ENCODE measurements at places on chromosomes 5 and 9.

DNA sequence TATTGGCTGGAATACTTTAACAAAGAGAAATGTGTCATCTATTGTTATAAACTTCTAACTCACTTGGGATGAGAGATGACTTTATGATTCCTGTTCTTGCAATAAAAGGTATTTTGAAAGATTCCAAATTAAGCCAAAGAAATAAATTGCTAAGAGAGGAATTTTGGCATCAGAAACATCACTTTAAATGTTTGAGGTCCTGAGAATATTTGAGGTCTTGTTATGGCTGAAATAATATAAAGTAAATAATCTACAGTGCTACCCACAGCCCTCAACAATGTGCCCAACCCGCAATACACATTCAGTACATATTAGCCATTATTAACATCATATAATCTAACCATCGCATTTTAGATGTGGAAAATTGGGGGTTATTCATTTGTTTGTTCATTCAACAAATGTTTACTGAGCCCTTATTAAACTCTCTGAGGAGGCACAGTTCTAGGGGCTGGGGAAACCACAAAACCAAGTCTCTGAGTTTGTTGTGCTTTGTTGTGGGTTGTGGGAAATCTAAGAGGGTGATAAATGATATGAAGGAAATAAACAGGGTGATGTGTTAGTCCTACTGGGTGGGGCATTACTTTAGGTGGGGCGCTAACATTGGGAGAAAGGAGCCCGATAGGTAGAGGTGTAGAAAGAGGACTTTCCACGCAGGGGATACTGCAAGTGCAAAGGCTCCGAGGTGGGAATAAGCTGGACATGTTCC is 135.2 kb upstream of the CLINT1 start:
- DNase-seq: no peak

GRCh38 chr9:75687359-75687953 is 203.0 kb upstream of the PCSK5 start:
- no peak for DNase-seq

DNA sequence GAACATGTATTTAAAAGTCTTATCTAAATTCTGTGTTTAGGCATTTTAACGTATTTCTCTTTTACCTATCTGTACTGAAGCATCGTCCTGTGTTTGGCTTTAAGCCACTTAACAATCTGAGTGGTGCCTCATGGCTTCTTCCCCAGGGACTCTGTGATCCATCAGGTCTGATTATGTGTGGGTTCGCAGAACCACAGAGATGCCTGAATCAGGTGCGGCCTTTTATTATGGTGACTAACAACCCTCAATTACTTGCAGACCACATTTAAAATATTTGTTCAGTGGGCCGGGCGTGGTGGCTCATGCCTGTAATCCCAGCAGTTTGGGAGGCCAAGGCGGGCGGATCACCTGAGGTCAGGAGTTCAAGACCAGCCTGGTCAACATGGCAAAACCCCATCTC is 39.6 kb upstream of the SAP30L start:
- no peak for DNase-seq

- DNase-seq: no peak
Observed at GRCh38 chr5:44619875-44620610, 188.7 kb upstream of the MRPS30 start.

DNA sequence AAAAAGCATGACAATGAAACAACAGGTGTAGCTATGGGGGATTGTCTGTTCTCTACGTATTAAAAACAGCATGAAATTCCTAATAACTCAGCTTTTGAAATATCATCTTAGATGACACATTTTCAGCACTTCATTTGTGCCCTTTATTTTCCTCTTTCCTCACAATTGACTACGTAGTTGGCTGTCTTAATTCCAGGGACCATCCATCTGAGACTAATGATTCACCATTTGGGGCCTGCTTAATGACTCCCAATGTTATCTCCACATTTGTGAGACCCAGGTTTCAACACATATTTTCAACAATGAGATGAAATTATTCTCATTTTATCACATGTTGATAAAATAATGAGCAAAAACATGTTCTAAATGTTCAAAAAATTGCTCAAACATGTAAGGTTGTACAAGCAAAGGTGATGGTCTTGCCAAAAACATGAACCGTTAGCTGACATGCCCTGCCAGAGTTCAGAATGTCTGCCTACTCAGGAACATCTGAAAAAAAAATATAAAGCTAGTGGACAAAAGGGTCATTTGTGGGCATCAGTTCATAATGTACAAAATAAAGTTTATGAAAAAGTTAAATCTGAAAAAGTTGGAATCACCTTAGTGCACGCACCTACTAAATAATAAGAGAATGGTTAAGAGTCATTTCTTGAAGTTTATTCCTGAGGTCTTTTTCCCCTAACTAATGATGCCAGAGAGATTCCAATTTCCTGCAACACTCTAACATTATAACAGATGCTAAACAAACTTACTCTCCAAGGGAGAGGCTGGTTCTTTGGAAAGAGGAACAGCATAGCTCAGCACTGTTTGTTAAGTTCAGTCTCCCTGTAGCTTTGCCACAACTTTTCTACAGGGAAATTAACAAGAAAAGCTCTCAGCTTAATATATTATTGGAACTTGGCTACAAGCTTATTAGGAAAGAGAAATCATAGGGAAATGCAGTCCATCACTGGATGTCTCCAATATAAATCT is 275.5 kb downstream of the SPOCK1 start:
- DNase-seq: no peak

DNA sequence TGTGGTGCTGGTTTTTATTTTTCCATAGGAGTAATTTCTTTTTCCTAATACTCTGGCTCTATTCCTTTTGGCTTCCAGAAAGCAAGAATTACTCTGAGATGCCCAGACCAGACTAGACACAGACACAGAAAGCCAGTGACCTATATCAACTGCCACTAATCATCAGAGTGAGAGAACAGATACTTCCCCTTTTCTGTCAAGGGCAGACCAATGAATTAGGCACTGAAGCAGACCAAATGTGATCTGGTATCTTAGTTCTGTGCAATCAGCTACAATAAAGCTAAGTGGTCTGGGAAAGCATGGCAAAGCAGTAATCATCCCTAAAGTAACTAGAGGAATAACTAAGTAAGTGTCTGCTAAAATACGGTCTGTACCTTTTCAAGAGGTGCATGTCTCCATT is 239.1 kb downstream of the ELAVL2 start:
- no peak for DNase-seq

Data from stimulated activated CD4-positive, alpha-beta T cell treated with anti-CD3 and anti-CD28 coated beads, Interleukin-1b, Interleukin-23, amount 100 ng/mL, for 24 hours (primary cell).